Stimulated activated CD4-positive, alpha-beta T cell treated with anti-CD3 and anti-CD28 coated beads, Interleukin-1b, Interleukin-23, amount 100 ng/mL, for 1 hour (primary cell): ENCODE measurements at places on chromosomes 16 and 17.

DNA sequence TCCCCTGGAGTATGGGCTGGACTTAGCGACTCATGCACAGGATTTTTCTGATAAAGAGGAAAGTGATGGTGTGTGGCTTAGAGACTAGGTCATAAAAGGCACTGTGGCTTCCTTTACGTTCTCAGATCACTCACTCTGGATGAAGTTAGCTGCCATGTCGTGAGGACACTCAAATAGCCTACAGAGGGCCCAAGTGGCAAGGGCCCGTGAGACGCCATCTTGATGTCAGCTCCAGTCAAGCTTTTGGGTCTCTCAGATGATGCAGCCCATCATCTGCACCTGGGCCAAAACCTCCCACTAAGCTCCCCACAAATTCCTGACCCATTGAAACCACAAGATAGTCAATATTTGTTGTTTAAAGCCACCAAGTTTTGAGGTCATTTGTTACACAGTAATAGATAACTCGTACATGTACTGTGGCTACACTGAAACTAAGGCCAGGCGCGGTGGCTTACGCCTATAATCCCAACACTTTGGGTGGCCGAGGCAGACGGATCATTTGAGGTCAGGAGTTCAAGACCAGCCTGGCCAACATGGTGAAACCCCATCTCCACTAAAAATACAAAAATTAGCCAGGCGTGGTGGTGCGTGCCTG, 14.7 kb downstream of the ST6GALNAC2 start:
- no peak for DNase-seq

- DNase-seq: no peak
These were observed 19.9 kb downstream of the GAS7 start for GRCh38 chr17:10178506-10178991.

- DNase-seq: no peak
These were observed 965 bp downstream of the INTS2 start for GRCh38 chr17:61926826-61927207.

DNA sequence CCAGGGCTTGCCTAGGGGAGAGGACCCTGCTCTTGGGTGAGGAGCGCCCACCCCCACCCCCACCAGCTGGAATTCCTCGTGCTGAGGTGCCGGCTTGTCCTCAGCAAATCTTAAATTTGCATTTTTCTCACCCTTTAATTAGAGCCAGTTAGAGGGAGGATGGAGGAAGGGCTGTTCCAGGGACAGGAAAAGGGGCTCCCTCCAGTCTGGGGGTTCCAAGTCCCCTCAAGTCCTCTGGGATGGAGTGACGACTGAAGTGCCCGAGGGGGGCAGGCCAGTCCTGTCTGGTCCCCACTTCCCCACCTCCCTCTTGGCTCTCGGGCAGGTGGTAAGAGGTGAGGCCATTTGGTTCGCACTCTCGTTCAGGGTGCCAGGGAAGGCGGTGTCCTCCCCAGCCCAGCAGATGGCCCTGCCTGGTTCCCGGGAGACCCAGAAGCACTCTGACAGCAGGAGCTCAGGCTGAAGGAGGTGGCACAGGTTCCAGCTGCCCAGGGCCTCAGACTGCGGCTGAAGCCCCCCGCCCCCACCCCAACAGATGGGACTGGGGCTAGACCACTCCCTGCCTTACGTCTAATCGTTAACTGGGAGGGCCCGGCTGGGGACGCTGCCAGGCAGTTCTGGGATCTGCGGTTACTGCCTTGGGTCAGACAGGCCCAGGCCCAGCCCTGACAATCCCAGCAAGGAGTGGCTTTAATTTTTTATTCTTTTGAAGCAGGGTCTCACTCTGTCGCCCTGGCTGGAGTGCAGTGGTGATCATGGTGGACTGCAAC, 2.2 kb downstream of the RAB26 start:
- no peak for DNase-seq

DNA sequence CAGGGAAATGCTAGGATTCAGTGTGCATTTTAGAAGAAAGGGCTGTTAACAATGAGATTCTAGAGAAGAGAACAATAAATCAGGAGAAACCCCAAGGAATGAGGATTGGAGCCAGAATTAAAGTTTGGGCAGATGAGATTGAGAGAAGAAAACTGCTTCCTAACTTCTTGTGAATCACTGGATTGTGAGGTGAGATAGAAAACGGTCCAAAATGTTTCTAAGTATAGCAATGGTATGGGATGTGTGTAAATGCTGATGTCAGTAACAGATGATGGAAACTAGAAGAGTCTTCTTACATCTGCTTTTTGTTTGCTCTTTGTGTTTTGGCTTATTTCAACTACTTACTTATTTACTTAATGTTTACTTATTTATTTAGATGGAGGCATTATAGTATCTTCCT, 123.0 kb downstream of the KCNJ2 start:
- no peak for DNase-seq

DNA sequence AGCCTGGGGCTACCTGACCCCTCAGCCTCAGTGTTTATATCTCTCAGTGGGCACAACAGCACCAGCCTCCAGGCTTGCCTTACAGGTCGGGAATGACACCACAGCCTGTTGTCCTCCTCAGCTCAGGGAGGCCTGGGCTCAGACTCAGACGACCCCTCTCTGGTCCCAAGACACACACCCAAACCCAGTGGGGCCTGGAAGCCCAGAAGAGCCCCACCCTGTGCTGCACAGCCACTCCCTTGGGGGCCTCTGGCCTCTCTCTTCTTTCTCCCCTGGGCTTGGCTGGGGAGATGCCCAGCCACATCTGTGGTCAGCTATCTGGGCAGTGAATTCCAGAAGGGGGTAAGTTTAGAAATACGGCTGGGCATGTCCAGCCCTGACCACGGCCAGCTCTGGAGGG, 2.4 kb downstream of the NATD1 start:
- DNase-seq: no peak
